ENCODE measurements at places on chromosomes 2 and 18. TPM values are rescaled to one million over a fixed set of nuclear protein-coding genes. Genes with fewer than 3 reads are reported as not detected.

GRCh38 chr2:207683438-207683837 lies 28.0 kb upstream of the CCNYL1 start:
- DNase-seq = peak; percentile 19

DNA sequence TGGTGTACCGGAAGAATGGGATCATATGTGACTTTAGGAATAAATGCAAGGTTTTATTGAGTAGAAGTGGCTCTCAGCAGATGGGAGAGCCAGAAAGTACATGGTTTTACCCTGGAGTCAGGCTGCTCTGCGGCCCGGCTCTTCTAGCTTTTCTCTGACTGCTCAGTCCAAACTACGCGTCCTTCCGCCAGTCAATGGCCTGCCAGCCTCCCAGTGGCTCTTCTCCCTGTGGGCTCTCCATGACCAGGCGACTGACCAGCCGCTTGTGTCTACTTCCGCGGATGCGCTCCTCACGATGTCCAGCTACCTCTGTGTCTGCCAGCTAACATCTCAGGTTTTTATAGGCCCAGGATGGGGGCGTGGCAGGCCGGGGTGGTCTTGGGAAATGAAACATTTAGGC lies 220.4 kb downstream of the VAPA start:
- no peak for DNase-seq

- DNase-seq = no peak
Observed at GRCh38 chr2:47031909-47032668, 116.5 kb upstream of the MCFD2 start.

DNA sequence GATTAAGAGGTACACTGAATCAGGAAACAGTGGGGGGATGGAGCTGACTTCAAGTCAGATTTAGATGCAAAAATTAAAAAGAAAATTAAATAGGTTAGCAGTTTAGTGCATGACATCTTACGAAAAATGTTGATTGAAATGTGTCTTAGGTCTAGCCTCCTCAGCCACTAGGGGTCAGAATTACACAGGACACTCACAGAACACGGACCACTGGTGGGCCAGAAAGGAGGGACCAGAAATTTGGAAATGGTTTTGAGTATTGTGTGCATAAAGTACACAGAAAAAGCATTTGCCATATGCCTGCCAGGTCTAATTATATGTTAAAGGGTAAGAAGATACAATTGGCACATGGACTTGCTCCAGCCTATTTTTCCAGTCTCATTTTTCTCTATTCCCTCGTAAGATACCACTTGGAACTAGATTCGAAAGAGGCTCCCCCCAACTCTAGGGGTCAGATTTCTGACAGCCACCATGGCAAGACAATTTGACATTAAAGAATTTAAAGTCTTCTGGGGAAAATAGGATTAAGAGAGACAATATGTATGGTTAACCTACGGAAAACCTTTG lies 550.2 kb upstream of the SETBP1 start:
- DNase-seq = peak; percentile 29

The TMEM169 gene
- total RNA-seq = 0.19 TPM

GRCh38 chr2:31138037-31138962 lies at the start of gene GALNT14:
Gene GALNT14, minus strand, starts transcription at chr2:31138440. Its CDS starts 354 bp downstream, at chr2:31138086.
- peak; percentile 83 for DNase-seq

GRCh38 chr2:62467475-62468321 lies 38.3 kb downstream of the TMEM17 start:
- peak; percentile 70 for DNase-seq

GRCh38 chr18:9730786-9731185 lies 22.7 kb downstream of the RAB31 start:
- DNase-seq = no peak

GRCh38 chr2:240310645-240311044 lies 124.8 kb upstream of the GPC1 start:
- DNase-seq = no peak

The BMP10 gene
- not detected for total RNA-seq

The LTBP1 gene
- 40.5 TPM for total RNA-seq

GRCh38 chr18:79644006-79644665 lies 35.5 kb upstream of the CTDP1 start:
- DNase-seq = peak; percentile 30

GRCh38 chr18:58756596-58757240 lies 85.5 kb downstream of the MALT1 start:
- no peak for DNase-seq

The ACVR1 gene
- 10.4 TPM for total RNA-seq

GRCh38 chr2:236601316-236602202 lies 31.9 kb downstream of the ACKR3 start:
- no peak for DNase-seq

DNA sequence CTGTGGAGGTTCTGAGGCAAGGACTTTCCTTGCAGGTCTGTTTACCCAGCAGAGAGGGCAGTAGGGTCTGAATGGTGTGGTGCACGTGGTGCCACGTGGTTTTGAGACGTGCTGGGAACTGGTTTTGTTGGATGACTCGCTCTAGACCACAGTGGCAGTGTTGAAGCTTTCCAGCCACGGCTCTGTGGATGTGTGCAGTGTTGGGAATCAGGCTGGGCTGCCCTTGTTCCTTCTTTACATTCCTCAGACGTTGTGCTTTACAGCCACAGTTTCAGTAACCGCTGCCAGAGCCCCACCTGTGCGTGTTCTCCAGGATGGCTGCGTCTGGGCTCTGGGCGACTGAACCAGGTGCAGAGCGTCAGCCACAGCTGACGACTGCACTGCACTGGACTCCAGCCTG lies 8.2 kb downstream of the CTDP1 start:
- peak; percentile 55 for DNase-seq

GRCh38 chr2:168543037-168543436 lies 87.0 kb downstream of the CERS6 start:
- DNase-seq = no peak

GRCh38 chr18:31088532-31088931 lies 13.7 kb downstream of the DSC2 start:
- no peak for DNase-seq

Data from HT1080 (cell line).